ENCODE measurements at places on chromosomes 6 and 20.
A peak's percentile ranks its signal among the peaks of the same experiment; 100 is the strongest.

DNA sequence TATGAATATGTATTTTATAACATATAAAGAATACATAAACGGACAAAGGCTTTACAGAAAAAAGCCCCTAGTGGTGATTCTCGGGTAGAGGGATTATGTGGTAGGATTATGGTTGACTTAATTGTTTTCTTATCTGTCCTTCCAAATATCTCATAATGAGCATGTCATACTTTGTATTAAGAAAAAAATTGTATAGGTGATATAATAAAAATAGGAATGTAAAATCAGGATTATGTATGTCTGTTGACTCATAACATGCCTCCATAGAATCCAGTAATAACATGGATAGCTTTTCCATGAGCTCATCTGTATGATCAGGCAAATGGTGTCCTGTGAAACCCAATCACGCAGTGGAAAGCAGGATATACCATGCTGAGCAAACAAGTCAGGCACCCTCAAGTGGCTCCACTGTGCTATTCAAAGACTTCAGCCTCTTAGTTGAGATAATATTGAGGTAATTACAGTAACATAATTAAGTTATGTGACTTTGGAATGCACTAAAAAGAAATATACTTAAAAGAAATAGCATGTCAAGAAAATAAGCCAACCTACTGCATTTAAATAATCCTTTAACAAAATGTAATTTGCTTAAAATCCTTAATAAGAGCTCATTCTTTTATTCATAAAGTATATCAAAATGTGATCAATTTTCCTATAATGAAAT lies 39.6 kb upstream of the PRELID3B start:
- no peak for DNase-seq

- DNase-seq, result peak; percentile 38
Observed at GRCh38 chr20:38844963-38845362, 39.5 kb downstream of the PPP1R16B start.

DNA sequence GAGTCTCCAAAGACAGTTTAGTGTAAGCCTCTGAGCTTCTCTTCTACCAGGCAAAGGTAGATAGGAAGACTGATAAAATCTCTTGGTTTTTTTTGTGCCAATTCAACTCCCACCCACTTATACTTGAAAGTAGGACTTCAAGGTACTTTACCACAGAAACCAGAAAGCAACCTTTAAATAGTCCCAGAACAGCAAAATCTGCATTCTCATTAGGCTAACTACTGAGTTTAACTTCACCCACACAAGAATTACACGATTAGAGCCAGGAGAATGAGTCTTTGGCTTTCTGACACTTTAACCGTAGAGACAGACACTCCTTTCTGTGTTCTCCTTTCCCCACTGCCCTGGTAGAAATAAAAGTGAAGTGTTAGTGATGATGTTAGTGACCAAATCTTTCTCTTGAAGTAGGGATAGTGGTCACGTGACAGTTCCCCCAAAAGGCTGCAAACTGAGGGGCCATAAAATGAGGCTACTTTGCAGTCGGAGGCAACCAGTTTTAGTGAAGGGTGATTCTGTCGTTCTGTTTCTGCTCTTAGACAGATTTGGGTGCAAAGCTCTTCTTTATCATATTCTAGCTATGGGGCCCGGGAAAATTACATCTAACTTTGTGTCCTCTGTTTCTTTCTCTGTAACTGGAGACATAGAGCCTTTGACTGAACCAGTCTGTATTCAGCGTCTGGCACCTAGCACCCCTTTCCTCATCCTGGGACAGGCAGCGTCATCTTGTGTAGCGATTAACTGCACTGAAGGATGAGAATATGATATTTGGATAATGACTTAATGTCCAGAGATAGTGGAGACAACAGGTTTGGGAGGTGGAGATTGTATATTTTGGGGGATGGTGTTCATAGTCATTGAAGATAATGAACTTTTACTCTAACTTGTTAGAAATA lies 206.4 kb upstream of the CITED2 start:
- no peak for DNase-seq

DNA sequence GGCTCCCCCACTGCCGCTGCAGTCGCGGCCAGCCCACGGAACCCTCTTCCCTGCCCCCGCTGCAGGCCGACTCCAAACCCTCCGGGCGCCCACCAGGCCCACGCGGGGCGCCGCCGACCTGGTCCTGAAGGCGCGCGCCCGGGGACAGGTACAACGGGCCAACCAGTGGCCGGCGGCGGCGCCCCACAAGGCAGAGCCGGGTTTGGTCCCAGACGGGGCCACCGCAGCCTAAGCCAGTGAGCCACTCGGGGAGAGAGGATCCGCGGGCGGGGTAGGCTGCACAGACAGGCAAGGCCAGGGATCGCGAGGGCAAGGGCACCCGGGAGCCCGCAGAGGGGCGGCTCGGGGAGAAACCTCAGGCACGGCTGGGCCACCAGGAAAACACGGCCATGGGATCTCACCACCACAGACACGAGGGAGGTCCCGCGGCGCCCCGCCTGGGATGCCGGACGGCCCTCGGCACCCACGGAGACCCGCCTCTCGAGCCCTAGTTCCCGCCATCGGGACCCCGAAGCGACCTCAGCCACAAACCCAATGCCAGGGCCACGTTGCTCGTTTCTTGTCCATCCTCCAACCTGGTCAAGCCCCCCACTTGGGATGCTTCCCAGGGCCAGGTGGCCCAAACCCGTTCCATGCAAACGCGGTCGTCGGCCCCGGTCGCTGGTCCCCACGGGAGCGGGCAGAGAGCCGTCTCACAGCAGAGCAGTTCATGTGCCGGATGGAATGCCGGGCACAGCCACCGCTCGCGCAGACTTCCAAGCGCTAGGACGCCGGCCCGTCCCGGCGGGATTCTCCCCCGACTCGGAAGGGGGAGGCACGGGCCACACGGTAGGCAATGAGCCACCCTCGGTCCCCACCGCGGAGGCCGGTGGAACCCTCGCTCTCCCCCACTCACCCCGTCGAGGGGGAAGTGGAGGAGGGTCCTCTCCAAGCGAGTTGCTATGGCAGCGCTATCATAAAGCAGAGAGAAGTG lies 1956.6 kb upstream of the DEFB115 start:
- no peak for DNase-seq

DNA sequence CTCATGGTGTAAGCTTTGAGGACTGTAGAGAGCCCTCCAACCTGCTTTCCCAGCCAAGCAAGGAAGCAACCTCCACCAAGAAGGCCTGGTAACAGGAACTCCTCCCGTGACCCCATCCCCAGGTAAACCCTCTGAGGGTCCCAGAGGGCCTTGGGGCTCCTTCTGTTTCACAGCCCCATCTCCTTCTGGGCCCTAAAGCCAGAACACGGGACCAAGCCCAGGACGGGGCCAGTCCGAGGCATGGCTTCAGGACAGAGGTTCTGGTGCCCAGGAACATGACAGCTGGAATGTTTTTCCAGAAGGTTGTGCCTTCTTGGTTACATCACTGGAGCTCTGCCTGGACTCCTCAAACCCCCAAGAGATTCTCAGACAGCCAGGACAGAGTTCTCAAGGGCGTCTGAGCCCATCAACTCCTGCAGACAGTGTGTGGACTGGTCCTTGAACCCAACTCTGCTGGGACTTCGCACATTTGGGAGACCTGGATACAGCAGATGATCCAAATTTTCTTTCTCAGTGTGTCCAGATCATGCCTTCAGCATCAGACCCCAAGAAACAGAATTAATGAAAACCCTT lies 43.1 kb downstream of the RRBP1 start:
- no peak for DNase-seq

GRCh38 chr6:106360989-106361430 lies 493 bp downstream of the CRYBG1 start:
- peak; percentile 31 for DNase-seq

- no peak for DNase-seq
Observed at GRCh38 chr20:52033313-52033712, 158.3 kb downstream of the ZFP64 start.

- DNase-seq, result no peak
Observed at GRCh38 chr6:158081657-158081935, 86.5 kb downstream of the SERAC1 start.

DNA sequence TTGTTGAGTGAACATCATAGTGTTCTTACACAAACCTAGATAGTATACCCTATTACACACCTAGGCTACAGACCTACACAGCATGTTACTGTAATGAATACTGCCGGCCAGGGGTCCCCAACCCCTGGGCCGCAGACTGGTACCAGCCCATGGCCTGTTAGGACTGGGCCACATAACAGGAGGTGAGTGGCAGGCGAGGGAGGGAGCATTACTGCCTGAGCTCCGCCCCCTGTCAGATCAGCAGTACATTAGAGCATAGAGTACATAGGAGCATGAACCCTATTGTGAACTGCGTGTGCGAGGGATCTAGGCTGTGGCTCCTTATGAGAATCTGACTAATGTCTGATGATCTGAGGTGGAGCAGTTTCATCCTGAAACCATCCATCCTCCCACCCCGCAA lies 126.3 kb downstream of the PRND start:
- no peak for DNase-seq

DNA sequence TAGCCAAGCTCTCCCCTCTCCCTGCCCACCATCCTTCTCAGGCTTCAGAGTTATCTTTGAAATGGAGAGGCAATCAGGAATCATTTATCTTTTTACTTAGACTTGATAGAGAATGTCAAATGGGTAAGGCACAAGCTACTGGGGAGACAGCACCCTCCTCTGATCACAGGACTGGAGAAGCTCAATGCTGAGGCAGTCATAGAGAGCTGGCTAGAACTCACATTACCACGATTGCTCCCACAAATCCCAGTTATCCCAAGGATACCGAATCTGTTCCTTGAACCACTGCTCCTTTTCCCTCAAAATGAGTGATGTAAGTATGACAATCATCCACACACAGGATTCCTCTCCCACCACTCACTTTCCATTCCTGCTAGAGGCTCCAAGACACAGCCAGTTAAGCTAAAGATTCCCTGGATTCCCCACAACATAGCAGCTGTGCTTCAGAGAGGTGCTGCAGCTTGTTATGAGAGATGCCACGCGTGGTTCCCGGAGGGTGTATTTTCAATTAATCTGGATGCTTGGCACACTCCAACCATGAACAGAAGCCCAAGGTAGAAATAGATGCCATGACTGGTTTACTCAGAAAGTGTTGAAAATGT lies 96.2 kb upstream of the VGLL2 start:
- DNase-seq, result no peak

DNA sequence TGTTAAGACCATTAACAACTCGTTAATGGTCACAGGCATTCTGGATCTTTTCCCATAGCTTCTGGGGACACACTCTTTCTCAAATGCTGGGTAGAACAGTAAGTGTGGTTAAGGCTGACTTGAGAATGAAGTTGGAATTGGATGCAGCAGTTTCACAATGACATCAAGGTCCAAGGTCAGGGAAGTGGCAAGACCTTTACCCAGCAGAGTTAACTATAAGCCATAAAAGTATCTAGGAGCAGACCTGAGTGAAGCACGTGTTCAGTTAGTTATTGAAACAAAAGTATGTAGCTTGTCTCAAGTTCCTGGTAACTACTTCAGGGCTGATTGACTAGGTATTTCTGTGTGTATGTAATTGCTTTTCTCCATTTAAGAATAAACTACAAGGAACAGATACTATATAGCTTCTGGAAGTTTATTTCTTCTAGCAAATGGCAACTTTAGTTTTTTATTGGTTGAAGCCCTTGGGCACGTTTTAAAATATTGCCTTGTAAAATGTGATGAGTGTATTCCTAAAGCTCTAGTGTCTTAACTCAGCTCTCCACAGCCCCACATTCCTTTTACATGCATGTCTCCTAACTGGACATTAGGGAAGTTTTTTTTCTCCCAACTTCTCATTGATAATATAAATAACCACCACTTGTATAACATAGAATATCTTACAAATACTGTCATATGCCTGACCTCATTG lies 479.0 kb upstream of the CITED2 start:
- no peak for DNase-seq

- DNase-seq, result no peak
Observed at GRCh38 chr6:56798163-56798562, 155.5 kb upstream of the DST start.

DNA sequence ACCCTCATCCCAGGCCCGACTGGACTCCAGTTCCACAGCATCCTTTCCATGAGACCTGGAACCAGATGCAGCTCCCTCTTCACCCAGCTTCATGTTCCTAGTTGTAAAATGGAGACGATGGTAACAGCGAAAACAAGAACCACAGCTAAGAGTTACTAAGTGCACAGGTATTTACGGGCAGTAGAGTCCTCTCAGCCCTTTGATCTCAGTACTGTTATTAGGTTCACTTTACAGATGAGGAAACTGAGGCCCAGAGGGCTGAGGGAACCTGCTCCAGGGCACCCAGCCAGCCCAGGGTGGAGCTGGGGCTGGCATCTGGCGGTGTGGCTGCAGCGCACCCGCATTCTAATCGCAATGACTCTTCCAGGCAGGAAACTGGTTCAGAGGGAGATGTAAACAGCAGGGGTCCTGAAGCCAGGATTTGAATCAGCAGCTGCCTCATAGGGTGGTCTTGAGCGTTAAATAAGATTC lies 858 bp downstream of the BCAS1 start:
- DNase-seq, result no peak

GRCh38 chr6:115753446-115753845 lies 307.2 kb downstream of the FRK start:
- no peak for DNase-seq

DNA sequence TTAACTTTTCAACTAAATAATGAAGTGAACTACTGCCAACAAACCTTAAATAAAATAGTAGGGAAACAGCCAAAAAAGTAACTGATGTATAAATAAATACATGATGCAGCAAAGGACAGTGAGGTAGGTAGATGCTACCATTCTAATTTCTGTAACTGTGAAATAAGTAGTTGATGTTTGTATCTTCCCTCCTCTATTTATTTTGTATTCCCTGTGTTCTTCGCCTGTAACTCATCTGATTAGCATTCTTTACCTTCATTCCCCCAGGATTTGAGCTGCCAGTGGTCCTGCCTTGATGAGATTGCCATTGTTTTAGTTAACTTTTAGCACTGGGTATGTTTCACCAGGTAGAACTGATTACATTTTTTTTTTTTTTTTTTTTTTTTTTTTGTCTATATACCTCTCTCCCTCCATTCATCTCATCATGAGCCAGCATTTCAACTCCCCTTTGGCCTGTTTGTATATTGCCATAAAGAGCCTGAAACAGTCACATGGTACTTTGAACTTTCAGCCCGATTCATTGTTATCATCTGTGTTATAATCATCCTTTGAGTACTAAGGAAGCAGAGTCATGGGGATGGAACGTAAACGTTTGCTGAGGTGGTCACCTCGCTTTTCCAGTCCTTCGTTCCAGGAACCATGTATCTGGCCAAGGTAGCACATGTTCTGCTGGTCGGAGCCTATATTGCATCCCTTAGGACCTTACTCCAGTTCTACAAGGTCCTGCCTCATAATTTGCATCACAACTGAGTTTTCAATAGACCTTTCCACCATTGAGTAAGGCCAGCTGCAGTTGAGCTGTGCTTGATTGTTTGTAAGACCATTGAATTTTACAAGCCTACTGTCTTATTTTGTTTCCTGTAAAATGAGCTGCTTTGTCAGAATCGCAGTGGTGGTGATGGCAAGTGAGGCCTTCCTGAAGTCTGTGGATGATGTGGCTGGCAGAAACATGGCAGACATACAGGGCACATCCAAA lies 107.6 kb downstream of the JAG1 start:
- DNase-seq, result no peak

GRCh38 chr6:50966532-50966931 lies 147.9 kb downstream of the TFAP2B start:
- DNase-seq, result no peak
